ENCODE measurements at places on chromosomes 7 and 10.

GRCh38 chr7:4123823-4124222, 558.3 kb upstream of the FOXK1 start:
- H3K36me3 ChIP-seq: peaks cover 2% of the 10 kb centered on the region
- peaks cover 18% of the 10 kb centered on the region for H3K27me3 ChIP-seq
- no peak overlapping the region for H3K27ac ChIP-seq
- H3K4me1 ChIP-seq: no peaks in the 10 kb centered on the region

GRCh38 chr7:41416208-41416595, 286.7 kb downstream of the INHBA start:
- no peaks in the 10 kb centered on the region for H3K36me3 ChIP-seq
- H3K4me1 ChIP-seq: no peaks in the 10 kb centered on the region
- DNase-seq: no peak
- H3K27ac ChIP-seq: no peak overlapping the region
- no peaks in the 10 kb centered on the region for H3K27me3 ChIP-seq

GRCh38 chr7:44215531-44215930, 14.8 kb downstream of the YKT6 start:
- peak overlapping the region; percentile 41 for H3K27ac ChIP-seq
- H3K4me1 ChIP-seq: peaks cover 1% of the 10 kb centered on the region
- DNase-seq: no peak
- peaks cover 41% of the 10 kb centered on the region for H3K36me3 ChIP-seq
- no peak overlapping the region for H3K4me3 ChIP-seq
- H3K27me3 ChIP-seq: no peaks in the 10 kb centered on the region

DNA sequence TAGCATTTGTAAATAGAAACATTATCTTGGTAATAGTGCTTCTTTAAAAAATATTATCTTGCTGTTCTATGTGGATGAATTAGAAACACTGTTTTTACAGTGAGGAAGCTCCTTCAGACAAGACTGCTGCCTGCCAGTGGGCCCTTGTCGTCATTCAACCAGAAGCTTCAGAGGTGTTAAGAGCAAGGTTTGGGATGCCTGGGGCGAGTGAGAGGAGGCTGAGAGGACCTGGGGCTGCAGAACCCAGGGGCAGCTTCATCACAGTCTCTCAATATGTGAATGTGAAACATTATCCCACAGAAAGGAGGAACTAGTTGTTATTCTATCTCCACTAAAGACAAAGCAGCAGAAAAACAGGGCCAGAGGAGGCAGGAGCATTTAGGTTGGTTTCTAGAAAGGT, 8.1 kb downstream of the PLPP4 start:
- H3K4me1 ChIP-seq: no peaks in the 10 kb centered on the region
- no peak overlapping the region for H3K4me3 ChIP-seq

DNA sequence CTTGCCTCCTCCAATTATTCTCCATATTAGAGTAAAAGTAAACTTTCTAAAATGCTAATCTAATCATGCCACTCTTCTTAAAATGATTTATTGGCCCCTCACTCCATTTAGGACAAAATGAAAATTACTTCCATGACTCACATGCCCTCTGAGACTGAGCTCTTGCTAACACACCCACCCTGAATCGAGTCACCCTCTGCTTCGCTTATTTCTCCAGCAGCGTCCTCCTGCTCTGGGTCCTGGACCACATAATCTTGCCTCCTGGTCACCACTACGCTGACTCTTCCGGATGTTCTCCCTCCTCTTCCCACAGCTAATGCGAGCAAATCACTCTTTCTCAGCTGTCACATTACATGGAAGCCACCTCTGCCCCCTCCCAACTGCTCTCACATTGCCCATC, 384.0 kb upstream of the FZD8 start:
- no peaks in the 10 kb centered on the region for H3K4me1 ChIP-seq
- H3K4me3 ChIP-seq: no peak overlapping the region
- no peak for DNase-seq
- H3K27me3 ChIP-seq: no peaks in the 10 kb centered on the region
- H3K27ac ChIP-seq: no peak overlapping the region

DNA sequence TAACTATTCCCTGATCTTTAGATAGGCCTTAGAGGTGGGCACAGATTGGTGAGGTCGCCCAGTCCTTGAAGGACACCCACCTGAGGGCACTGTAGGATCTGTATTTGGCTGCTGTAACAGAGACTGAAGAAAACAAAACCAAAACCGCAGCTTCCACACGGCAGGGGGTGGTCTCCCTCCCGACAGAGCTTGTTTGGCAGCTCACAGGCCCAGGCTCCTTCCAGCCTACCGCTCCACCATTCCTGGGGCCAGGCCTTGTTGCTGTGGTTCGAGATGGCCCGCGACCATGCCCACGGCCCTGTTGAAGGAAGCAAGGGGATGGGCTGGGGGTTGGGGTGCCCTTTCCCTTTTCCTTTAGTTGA, 30.4 kb downstream of the ZNF783 start:
- peaks cover 6% of the 10 kb centered on the region for H3K36me3 ChIP-seq
- H3K4me1 ChIP-seq: peaks cover 10% of the 10 kb centered on the region
- no peak overlapping the region for H3K4me3 ChIP-seq
- H3K27ac ChIP-seq: no peak overlapping the region
- no peaks in the 10 kb centered on the region for H3K27me3 ChIP-seq

DNA sequence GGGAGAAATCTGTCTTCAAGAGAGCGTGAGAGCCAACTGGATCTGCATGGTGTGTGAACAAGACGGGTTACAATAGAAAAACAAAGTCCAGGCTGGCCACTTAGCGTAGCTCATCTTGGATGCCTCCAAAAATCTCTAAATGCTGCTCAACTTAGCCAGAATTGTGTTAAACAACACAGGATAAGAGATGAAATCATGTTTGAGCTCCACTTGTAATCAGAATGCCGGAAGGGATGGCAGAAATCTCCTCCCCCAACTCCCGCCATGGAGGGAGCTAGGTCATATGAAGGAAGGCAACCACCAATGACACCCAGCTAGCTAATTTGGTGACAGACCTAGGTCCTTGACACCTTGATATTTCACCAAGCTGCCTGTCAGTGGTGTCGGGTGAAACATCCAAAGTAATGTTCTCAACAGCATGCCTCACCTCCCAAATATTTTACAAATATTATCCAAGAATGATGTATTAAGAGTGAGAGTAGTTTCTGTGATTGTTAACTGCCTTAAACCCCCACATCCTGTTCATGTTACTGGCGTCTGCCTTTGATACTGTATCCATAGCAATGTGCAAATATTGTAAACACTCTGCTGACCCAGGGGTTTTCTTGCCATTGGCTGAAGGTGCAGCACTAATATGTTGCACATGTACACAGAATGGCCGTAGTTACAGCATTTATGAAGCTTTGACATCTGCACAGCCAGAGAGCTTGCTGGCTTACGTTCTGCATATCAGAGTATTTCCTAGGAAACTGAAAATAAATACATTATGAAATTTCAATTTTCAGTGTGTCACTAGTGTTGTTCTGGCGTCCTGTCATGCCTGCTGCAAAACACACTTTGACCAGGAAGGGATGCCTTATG, 25.8 kb downstream of the TMEM254 start:
- H3K4me3 ChIP-seq: no peak overlapping the region
- no peak for DNase-seq
- no peaks in the 10 kb centered on the region for H3K36me3 ChIP-seq

GRCh38 chr7:157876469-157877285, 539.9 kb downstream of the DNAJB6 start:
- H3K27me3 ChIP-seq: peaks cover 35% of the 10 kb centered on the region
- H3K36me3 ChIP-seq: no peaks in the 10 kb centered on the region
- H3K4me3 ChIP-seq: no peak overlapping the region
- no peak overlapping the region for H3K27ac ChIP-seq
- H3K4me1 ChIP-seq: peaks cover 9% of the 10 kb centered on the region
- DNase-seq: no peak

GRCh38 chr7:21338728-21339164, 89.1 kb upstream of the SP4 start:
- peak overlapping the region; percentile 67 for H3K4me3 ChIP-seq
- no peaks in the 10 kb centered on the region for H3K36me3 ChIP-seq
- peak; percentile 48 for DNase-seq

- no peaks in the 10 kb centered on the region for H3K27me3 ChIP-seq
- peaks cover 40% of the 10 kb centered on the region for H3K36me3 ChIP-seq
- H3K27ac ChIP-seq: peak overlapping the region; percentile 98
- H3K4me1 ChIP-seq: peaks cover 31% of the 10 kb centered on the region
- no peak for DNase-seq
Observed at GRCh38 chr7:93146472-93147141, 1.6 kb downstream of the SAMD9L start.

- no peak for DNase-seq
- no peak overlapping the region for H3K4me3 ChIP-seq
- H3K27ac ChIP-seq: no peak overlapping the region
- peaks cover 76% of the 10 kb centered on the region for H3K27me3 ChIP-seq
- peaks cover 4% of the 10 kb centered on the region for H3K4me1 ChIP-seq
Observed at GRCh38 chr10:70283071-70283444, 746 bp downstream of the NPFFR1 start.

Data from effector memory CD8-positive, alpha-beta T cell (primary cell).